NB4 (cell line): ENCODE measurements at places on chromosomes 11 and 22.

- DNase-seq = no peak
Observed at GRCh38 chr22:23827351-23827995, 11.3 kb downstream of the DERL3 start.

- no peak for DNase-seq
Observed at GRCh38 chr11:11316651-11317230, 36.3 kb downstream of the CSNK2A3 start.

- no peak for DNase-seq
Observed at GRCh38 chr11:8315463-8315862, 51.8 kb upstream of the LMO1 start.

GRCh38 chr11:83310718-83311117 is 24.6 kb upstream of the CCDC90B start:
- no peak for DNase-seq

DNA sequence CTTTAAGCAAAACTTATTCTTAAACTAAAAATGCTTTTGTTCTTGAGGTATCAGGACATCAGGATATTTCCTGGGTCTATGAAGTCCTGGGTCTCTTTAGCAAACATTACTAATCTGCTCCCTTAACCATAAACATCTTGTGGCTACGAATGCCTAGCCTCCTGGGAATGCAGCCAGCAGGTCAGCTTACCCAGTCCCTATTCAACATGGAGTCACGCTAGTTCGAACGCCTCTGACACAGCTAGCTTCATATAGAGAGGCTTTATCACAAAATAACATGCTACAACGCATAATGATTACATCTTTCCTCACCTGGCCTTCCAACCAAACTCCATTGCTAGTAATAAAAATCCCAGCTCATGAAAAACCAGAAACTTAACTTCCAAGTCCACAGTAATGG is 17.5 kb upstream of the FIBIN start:
- DNase-seq = no peak

DNA sequence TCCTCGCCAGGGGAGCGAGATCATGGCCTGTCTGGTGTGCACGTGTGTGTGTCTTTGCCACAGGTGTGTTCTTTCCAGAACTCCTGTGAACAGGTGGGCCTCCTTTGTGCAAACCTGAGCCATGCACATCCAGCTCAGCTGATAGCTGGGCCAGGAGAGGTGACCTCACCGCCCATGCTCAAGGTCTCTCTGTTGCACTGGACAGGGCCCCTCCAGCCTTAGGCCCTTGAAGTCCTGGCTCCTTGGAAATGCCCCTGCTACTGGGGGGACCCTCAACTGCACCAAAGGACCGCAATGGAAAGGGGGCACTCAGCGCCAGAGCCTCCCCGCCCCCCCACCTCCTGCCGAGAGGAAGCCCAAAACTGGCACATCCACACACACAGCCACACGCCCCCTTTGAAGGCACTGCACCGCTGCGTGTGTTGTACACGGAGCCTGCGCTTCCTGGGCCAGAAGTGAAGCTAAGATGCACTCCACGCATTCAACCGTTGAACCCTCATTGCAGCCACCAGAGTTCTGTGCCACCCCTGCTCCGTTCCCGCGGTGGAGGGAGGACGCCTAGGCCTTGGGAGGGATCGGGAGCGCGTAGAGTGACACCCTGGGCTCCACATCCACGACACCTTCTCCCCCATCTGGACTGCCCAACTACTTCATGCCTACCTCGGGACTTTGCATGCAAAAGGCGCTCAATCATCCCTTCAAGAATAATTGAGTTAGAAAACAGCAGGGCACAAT is 16.4 kb upstream of the IL2RB start:
- DNase-seq = no peak

- no peak for DNase-seq
Observed at GRCh38 chr11:114482114-114482513, 42.8 kb downstream of the REXO2 start.

DNA sequence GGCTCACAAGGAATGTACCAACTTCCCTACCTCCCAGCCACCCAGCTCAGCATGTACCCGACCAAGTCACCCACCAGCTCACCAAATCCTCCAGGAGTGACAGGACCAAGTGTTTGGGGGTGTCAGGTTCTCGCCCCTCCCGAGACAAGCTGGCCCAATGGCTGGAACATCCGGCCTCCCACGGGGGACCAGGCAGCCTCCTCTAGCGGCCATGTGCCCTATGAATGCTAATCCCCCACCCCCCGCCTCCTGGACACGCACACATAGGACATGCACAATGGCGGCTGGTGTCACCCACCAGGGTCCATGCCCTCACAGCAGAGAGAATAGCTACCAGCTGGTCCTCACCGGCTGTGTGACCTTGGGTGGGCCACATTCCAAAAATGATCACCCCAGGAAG is 151.0 kb downstream of the MN1 start:
- no peak for DNase-seq

DNA sequence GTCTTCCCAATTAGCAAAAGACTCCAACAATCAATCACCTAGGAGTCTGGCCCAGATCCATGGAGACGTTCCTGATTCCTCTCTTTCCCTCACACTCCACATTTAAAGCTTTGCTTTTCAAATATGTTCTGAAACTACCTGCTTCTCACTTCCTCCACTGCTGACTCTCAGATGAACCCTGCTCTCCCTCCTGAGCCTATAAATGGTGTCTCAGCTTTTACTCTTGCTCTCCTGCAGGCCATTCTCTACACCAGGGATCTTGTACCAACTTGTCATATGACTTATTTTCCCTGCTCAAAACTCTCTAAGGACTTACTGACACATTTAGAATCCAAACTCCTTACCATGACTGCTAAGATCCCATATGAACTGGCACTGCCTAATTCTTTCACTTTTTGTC is 138.4 kb upstream of the DDI1 start:
- no peak for DNase-seq

GRCh38 chr11:2272228-2272945 is 2.0 kb upstream of the ASCL2 start:
- DNase-seq = no peak

- DNase-seq = no peak
Observed at GRCh38 chr22:24536089-24536488, 18.8 kb downstream of the GUCD1 start.

DNA sequence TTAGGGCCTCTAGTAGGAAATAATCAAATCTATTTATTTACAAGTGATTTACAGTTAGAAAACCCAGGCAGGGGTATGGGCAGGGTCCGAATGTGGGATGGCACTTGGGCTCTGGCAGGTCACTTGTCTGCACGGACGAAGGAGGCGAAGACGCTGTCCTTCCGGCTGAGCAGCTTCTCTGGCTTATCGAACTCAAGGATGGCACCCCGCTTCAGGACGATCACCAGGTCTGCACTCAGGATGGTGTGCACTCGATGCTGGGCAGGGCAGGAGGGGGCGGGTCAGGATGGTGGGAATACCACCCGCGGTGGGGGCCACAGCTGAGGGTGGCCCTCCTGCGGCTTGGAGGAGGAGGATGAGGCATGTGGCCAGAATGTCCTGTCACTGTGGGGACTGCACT is 4.4 kb upstream of the KCNJ11 start:
- DNase-seq = no peak

GRCh38 chr11:112856591-112856990 is 104.6 kb upstream of the NCAM1 start:
- no peak for DNase-seq

DNA sequence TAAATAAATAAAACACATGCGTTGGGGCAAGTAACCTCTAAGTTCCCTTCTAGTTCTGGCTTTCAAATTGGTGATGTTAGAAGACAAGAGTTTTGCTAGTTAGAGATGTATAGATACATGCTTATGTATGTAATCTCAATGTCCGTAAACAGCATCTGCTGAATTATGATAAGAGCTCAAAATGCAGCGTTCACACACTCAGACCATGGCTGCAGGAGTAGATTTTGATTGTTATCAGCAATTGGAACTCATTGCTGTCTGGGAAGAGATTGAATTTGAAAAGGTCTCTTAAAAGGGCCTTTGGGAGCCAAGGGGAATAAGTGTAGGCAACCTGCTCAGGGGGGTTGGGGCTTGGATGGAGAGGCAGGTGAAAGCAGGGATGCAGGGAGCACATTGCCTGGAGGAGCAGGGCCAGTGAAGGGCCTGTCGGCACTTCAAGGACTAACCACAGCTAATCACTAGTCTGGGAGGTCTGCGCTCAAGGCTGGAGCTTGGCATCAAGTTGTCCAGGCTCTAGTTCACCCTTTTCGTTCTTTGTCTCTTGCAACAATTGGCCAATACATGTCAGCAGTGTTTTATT is 2.7 kb upstream of the RAG1 start:
- DNase-seq = no peak

- DNase-seq = no peak
Observed at GRCh38 chr22:37501610-37502341, 15.6 kb upstream of the MFNG start.

GRCh38 chr11:100994966-100995365 is 134.6 kb downstream of the PGR start:
- DNase-seq = no peak

GRCh38 chr11:2518983-2519340 is 74.2 kb downstream of the KCNQ1 start:
- no peak for DNase-seq

DNA sequence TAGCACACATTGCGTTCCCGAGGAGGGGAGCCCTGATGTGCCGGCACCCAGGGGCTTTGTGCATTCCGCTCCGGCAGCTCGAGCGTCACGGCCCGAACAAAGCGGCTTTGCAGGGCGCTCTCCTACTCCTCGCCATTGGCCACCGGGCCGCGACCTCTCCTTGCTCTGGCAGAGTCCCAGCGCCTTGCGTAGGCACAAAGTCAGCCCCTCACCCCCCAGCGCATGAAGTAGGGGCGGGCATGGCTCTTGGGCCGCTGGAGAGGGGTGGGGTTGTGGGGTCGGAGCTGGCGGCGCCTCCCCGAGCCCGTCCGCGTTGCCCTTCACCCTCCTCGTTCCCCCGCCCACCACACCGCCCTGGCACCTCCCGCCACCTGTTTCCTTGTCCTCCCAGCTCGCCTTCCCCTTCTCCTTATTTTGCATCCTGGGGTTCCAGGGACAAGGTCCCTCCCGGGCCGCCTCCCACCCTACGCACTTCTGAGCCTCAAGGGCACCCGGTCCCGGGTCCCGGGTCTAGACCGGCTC is 753 bp upstream of the PPARA start:
- DNase-seq = peak; percentile 49

GRCh38 chr11:36657610-36658267 is 59.7 kb upstream of the RAG2 start:
- DNase-seq = no peak

DNA sequence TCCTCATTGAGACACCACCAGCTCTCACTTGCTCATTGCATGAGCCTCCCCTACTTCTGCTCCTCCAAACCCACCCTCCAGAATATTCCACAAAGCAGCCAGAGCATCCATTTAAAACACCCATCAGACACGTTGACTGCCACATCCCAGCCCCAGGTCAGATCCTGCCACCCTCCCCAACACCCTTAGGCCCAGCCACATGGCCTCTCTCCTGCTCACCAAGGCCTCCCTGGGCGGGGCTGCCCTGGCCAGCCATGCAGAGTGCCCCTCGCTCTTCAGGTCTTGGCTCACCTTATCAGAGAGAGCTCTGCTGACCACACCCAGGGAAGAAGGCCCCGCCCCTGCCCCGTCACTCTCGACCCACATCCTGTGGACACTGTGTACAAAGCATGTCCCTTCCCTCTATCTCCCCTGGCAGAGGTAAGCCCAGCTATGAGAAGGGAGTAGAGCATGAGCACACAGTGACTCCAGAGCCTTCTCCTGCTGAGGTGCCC is 106.8 kb downstream of the MICAL3 start:
- DNase-seq = no peak

GRCh38 chr11:70073871-70074371 is 4.2 kb upstream of the ANO1 start:
- DNase-seq = no peak

- DNase-seq = no peak
Observed at GRCh38 chr11:2763984-2764383, 64.2 kb upstream of the KCNQ1OT1 start.

- no peak for DNase-seq
Observed at GRCh38 chr11:11836676-11837231, 5.0 kb upstream of the USP47 start.

GRCh38 chr11:9092853-9093778 is 1.7 kb upstream of the SCUBE2 start:
- peak; percentile 22 for DNase-seq
